Stimulated activated CD8-positive, alpha-beta memory T cell treated with anti-CD3 and anti-CD28 coated beads, Interleukin-4, amount 100 ng/mL, for 24 hours (primary cell): ENCODE measurements at places on chromosomes 4 and X.

DNA sequence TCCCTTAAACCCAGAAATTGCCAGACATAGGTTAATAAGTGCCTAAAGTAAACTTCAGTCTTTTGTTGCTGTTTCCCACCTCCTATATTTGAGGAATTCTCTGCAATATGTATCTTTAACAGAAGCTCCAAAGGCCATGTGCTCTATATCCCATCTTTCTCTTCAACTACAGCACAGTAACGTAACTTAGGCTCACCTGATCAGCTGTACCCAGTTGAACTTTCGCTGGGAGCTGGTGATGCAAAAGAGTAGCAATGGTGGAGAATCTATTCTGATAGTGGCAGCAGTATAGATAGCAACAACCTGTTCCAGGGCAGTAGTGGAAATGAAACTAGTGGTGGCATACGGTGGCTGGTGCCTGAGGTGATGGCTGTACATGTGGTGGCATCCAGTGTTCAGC, 33.2 kb upstream of the YTHDC1 start:
- no peak for DNase-seq

GRCh38 chrX:17860811-17861488, at the start of gene RAI2:
Gene RAI2 (minus strand): TSS chrX:17861298. CDS start chrX:17802010, 59,288 bp downstream.
- DNase-seq, result no peak

DNA sequence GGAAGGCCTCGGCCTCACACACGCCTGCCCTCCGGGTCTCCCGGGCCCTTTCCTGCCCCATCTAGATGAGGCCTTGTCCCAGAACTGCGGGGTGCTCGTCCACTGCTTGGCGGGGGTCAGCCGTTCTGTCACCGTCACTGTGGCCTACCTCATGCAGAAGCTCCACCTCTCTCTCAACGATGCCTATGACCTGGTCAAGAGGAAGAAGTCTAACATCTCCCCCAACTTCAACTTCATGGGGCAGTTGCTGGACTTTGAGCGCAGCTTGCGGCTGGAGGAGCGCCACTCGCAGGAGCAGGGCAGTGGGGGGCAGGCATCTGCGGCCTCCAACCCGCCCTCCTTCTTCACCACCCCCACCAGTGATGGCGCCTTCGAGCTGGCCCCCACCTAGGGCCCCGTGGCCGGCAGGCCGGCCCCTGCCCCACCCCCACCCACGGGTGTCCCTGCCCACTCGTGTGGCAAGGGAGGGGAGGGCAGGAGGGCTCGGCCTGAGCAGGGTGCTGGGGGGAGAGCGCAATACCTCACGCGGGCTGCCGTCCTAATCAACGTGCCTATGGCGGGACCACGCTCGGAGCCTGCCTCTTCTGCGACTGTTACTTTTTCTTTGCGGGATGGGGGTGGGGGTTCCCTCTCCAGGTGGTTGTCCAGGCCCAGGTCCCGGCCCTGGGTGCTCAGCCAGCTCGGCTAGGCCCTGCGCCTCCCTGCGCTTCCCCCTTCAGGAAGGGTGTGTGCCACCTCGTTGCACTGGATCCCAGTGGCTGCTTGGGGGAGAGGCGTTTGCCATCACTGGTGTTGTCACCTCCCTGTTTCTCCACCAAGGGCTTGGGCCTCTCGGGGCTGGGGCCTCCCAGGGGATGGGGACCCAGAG, 3.1 kb downstream of the DUSP9 start:
- no peak for DNase-seq

DNA sequence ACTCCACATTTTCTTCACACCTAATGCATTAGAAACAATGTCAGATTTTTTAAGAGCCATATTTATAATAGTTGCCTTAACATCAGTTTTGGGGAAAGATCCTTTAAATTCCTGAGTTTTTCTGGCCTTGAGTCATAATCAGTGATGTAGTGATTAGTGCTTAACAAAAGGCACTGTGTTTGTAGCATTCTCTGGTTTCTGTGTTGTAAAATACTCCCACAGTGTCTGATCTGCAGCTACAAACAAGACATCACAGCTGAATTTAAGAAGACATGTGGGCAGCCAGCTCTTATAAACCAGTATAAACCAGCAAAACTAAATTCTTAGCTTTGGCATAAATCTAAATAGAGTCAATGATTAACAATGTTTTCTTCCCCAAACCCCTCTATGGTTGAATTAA, 233.8 kb downstream of the FSTL5 start:
- DNase-seq, result no peak

- no peak for DNase-seq
Observed at GRCh38 chrX:137031517-137032340, 2.1 kb downstream of the GPR101 start.

DNA sequence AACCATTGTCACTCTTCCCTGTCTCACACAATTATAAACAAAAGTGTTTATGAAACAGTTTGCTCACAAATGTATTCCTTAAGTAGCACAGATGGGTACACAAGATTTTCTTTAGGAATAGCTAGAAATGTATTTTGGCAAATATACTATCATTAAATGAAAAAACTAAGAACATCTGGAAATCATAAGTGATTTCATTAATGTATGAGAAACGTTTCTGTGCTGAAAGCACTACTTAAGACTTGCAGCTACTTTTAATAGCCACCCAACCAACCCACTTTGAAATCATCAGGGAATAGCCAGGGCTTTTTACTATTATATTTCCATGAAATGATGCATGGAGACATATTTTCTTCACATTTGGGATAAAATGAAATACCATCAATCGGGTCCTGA, 62.3 kb upstream of the NAP1L5 start:
- no peak for DNase-seq

DNA sequence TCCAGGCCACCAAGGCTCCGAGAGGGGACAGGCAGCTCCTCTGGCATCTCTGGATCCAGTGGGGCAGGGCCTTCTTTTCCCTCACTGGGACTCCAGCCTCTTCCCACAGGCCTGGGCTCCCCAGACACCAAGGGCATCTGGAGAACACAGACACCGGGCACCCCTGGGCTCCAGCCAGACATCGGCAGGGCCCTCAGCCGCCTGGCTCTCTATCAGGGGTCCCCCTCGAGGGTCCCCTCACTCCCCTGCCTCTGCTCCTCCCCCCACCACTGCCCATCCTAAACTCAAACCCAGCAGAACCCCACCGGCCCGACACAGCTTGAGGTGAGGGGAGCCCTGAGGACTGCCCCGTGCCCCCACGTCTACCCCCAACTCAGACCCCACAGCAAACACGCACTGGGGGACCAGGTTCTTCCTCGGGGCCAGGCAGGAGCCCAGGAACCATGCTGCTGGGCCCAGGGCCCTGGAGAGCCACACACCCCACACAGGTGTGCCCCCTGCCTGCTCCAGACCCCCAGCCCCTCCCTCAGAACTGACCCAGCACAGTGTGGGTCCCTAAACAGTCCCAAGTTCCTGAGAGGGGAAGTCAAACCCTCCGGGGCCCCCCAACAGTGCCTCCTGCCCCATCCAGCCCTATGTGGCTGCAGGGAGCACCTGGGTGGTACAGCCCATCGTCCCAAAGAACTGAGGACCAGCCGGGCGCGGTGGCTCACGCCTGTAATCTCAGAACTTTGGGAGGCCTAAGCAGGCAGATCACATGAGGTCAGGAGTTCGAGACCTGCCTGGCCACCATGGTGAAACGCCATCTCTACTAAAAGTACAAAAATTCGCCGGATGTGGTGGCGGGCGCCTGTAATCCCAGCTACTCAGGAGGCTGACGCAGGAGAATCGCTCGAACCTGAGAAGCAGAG, 86.8 kb downstream of the FAM53A start:
- DNase-seq, result no peak

GRCh38 chr4:172169871-172170270, 356.7 kb downstream of the GALNTL6 start:
- DNase-seq, result no peak

DNA sequence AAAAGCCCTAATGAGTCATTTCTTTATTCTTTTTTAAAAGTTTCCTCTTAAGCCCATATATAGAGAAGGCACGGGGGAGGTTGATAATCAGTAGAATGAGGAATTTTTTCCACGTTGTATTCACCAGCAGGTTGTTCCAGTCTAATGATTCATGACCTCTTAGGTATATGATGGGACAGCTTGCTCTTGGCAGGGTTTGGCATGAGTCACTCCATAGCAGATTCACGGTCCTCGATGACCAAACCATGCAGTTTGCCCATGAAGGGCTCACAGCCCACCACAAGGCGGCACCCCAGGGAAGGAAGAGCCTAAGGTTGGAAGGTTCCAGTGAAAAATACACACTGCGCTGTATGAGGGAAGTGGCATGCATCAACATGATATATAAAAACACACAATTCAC, 623.8 kb upstream of the DIPK2B start:
- DNase-seq, result peak; percentile 50

GRCh38 chrX:51568586-51568985, 50.1 kb downstream of the CENPVL3 start:
- DNase-seq, result no peak

GRCh38 chrX:46180258-46180687, 364.9 kb downstream of the ZNF674 start:
- DNase-seq, result no peak

DNA sequence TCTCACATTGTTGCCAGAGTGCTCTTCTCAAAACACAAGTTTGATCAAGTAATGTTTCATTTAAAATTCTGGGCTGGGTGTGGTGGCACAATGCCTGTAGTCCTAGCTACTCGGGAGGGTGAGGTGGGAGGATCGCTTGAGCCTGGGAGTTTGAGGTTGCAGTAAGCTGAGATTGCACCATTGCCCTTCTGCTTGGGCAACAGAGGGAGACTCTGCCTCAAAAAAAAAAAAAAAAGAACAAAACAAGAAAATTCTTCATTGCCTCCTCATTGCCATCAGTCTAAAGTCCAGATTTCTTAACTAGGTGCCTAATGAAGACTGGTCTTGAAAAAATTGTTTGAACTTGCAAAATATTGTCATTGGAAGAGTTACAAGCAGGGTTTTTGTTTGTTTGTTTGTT, 120.1 kb downstream of the MFAP3L start:
- no peak for DNase-seq

- peak; percentile 37 for DNase-seq
Observed at GRCh38 chr4:77852892-77853495, 9.6 kb upstream of the MRPL1 start.

GRCh38 chr4:3240936-3241522, 7.9 kb upstream of the MSANTD1 start:
- no peak for DNase-seq

DNA sequence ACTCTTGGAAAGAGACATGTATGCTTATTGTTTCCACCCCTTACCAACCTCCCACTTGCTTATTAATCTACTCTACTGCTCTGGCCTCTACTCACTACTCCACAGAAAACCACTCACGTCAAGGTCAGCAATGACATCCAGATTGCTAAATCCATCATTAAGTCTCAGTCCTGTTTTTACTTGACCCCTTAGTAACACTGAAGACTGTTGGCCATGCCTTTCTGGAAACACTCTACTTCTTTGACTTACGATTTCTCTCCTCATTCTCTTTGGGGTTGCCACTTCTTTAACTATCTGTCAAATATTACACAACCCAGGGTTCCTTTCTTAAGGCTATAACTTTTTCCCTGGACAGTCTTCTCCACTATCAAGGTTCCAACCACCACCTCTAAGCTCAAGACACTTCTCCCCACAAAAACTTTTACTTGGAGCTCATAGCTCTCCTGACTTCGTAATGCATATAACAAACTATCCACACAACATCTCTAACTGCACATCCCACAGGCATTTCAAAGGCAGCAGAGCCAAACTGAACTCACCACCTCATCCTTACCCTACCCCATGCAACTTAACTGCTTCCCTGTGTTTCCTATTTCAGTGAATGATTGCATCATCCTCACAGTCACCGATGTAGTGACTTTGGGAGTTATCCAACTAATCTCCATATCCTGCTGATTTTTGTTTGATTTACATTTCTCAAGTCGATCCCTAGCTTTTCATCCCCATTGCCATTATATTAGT, 15.8 kb upstream of the MAGEA4 start:
- no peak for DNase-seq

- no peak for DNase-seq
Observed at GRCh38 chrX:2410279-2411020, 90.3 kb downstream of the DHRSX start.

- no peak for DNase-seq
Observed at GRCh38 chr4:92307866-92308265, 4.1 kb downstream of the GRID2 start.

GRCh38 chr4:151859641-151860040, 98.8 kb upstream of the GATB start:
- DNase-seq, result no peak

DNA sequence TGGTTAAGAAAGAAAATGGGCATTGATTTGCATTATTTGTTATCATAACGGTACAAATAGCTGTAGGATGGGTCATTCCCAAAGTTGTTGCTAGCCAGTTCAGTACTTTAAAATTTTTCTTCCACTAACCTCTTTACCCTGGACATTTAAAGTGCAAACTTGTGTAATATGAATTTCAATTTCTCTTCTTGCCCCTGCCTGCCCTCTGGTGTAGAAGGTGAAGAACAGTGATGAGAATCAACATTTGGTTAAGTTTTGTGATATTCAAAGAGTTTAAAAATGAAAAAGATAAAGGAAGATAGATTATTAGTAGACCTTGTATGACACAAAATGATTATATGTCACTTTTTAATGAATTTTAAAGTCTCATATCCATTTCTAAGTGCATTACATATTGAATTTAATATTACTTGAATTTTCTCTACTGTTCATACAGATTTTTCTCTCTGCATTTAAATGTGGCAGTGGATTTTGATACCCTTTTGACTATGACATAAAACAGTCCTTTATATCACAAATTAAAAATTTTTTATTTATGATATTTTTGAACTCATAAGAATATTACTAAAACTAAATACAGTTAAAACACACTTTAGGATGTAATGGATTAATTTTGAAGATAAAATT, 337.7 kb downstream of the BMPR1B start:
- no peak for DNase-seq

- no peak for DNase-seq
Observed at GRCh38 chr4:2878346-2878745, 34.7 kb downstream of the ADD1 start.

DNA sequence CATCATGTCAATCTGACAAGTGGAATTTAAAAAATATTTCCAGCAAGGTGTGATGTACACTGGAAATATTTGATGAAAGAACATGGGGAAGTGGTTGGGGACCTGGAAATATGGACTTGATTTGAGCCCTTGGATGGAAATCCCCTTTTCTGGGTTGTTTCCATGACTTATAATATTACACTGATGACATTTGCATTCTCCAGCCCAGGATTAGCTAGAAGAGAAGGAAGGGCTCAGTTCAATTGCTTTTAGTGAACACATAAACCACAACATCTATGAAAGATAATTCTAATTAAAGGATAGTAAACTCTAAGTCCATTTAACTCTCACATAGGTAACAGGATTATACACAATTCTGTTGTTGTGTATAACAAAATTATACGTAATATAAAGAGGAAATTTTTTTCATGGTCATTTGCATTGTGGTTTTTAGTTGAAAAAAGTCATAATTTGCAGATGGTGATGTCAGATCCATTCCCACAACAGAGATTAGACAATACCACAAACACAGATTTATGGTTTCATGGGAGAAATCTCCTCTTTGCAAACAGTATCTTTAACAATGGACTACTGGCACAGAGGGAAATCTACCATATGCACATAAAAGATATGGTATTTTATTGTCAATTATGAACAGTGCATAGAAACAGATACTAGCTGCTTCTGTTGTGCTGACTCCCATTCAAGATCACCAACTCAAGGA, 126.5 kb downstream of the DKK2 start:
- DNase-seq, result no peak

GRCh38 chr4:158020176-158020575, 152.6 kb downstream of the GASK1B start:
- no peak for DNase-seq

GRCh38 chrX:37434362-37434761, 85.2 kb downstream of the PRRG1 start:
- no peak for DNase-seq

GRCh38 chr4:108830509-108831244, 67.8 kb upstream of the ETNPPL start:
- DNase-seq, result no peak

GRCh38 chr4:7129871-7130620, 62.2 kb upstream of the GRPEL1 start:
- no peak for DNase-seq
